ENCODE measurements at places on chromosomes 4 and X.

DNA sequence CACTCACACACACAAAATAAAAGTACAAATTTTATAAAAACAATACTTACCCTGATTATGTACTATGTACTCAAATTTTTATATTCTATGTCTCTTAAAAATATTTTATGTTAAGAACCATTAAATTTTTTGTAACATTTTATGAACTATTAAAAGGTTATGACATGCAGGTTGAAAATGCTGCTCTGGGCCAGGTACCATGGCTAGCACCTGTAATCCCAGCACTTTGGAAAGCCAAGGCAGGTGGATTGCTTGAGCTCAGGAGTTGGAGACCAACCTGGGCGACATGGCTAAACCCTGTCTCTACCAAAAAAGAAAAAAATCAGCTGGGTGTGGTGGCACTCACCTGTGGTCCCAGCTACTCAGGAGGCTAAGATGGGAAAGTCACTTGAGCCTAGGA is 29.4 kb upstream of the SPINK2 start:
- no peak for DNase-seq

DNA sequence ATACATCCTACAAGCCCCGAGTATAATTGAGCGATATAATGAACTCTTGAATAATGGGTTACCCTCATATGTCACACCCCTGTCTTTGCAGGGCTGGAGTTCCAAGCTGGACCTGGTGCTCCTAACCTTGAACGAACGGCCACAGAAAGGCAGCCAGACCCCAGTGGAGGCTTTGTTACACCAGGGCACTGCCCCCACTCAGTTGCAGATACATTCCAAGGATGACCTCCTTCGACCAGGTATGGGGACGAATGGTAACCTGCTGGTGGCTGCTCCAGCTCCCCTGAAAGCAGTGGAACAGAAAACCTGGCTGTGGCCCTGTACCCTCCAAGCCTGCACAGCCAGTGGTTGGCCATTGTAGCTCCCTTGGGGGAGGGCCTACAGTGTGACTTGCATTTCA is 56.6 kb upstream of the CCDC149 start:
- no peak for DNase-seq

- no peak for DNase-seq
Observed at GRCh38 chr4:78207951-78208350, 150.8 kb downstream of the FRAS1 start.

- DNase-seq, result no peak
Observed at GRCh38 chrX:29487714-29488113, 727.6 kb upstream of the MAGEB2 start.

GRCh38 chr4:95193391-95194224 is 355.2 kb downstream of the UNC5C start:
- DNase-seq, result no peak

- DNase-seq, result no peak
Observed at GRCh38 chr4:48065587-48066052, 49.0 kb downstream of the NIPAL1 start.

DNA sequence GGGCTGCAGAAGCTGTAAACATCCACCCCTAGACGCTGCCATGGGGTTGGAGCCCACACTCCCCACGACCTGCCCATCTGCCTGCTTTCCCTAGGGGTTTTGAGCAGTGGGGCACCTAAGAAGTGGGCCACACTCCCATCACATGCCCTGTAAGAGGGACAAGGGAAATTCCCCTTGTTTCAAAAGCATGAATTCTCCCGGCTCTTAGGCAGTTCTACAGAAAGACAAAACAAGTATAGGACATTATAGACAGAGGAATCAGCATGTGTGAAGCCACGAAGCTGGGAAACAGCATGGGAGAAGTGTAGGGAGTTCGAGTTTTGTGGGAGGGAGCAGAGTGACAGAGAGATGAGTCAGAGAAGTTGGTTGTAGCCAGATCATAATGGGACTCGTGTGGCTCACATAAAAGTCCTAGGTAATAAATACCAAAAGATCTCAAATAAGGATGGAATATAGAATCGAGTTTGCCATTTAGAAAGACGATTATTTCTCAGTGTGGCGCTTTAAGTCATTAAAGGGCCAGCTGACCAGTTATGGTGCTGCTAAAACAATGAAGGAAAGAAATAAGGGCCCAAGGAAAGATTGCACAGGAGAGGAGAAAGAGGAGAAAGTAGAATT is 23.9 kb downstream of the APOO start:
- peak; percentile 48 for DNase-seq

- no peak for DNase-seq
Observed at GRCh38 chrX:350148-350533, 31.5 kb upstream of the GTPBP6 start.

GRCh38 chrX:114365065-114365834 is 218.6 kb upstream of the HTR2C start:
- no peak for DNase-seq

DNA sequence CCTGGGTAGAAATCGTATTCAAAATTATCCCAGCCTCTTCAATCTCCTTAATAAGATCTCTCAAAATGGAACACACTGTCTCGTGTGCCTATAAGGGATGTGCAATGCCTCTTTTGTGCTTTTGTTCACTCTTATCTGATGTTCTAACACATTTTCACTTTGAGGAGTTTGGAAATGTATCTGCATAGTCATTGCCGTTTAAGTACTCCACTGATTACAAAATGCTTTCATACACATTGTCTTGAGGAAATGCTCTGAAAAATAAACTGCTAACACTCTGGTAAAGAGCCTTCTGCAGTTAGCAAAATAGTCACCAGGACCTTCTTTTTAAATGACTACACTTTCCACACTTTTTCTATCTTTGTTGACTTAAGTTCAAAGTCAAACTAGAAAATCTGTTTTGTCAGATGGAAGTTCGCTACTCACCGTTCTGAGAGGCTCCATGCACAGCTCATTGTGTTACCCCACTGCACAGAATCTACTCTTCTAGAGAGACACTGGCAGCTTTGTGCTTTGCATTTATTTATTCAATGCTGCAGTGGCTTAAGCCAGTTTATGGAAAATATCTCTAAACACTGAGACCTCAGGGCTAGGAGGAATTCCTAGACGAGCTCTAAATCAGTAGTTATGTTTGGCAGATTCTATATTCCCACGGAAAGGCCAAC is 159.0 kb downstream of the CHIC2 start:
- DNase-seq, result no peak

DNA sequence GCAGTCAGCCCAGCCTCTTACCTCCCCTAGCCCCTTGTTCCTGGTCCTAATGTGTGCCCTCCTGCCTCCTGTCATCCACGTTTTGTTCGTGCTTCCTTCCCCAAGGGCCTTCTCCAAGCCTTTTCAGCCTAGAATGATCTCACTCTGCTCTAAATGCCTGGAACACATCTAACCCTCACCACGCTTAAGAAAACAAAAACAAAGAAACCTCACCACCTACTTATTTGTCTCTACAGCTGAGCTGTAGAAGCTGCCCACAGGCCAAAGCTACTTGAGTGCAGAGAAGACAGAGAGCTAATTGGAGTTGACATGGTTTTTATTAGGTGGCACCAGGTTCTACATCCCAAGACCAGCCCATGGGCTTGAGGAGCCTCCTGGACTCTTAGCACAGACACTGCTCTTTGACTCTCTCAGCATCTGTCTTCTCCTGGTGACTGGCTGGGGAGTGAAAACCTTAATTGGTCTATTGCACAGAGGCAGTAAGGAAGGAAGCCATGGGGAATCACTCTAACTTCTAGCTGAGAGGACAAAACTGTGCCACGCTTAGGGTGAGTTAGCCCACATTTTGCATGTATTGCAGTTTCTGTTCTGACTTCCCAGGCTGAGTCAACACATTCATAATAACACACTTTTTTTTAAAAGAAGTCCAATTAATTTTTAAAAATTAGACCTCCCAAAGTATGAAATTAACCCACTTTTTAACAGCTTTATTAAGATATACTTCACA is 52.3 kb upstream of the PDK3 start:
- DNase-seq, result no peak

GRCh38 chr4:23290656-23291055 is 597.9 kb downstream of the GBA3 start:
- no peak for DNase-seq

DNA sequence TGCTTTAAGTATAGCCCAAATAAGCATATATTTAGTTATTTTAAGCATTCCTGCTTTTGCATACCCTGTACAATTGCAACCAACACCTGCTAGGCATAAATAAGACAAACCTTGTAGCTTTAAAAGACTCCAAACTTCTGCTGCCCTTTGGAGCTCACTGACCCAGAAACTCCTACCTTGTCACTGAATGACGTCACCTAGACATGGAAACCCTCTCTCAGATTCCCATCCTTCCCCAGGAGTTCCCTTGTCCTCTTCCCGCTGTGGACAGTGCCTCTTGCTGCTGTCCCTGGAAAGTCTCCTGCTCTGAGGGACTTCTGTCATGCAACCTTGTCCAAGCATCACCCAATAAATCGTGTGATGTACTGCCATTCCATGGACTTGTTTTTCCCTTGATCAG is 507.2 kb downstream of the GRXCR1 start:
- DNase-seq, result no peak

GRCh38 chrX:44239036-44239435 is 104.4 kb downstream of the EFHC2 start:
- DNase-seq, result no peak

DNA sequence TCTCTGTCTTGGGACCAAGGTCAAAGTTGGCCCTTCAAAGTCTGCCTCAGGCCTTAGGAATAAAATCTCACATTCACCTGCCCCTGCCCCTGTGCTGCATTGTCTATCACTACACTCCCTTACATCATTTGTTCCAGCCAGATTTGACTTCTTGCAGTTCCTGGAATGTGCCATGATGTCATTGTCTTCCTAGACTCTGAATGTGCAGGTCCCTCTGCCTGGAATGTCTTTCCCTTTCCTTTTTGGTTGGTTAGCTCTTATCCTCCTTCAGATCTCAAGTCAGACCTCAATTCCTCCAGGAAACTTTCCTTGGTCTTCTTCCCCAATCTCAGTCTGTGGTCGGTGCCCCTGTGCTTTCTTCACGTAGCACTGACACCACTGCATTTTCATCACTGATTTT is 67.7 kb upstream of the EFNB1 start:
- no peak for DNase-seq

- DNase-seq, result no peak
Observed at GRCh38 chr4:176376032-176376614, 56.4 kb downstream of the SPCS3 start.

DNA sequence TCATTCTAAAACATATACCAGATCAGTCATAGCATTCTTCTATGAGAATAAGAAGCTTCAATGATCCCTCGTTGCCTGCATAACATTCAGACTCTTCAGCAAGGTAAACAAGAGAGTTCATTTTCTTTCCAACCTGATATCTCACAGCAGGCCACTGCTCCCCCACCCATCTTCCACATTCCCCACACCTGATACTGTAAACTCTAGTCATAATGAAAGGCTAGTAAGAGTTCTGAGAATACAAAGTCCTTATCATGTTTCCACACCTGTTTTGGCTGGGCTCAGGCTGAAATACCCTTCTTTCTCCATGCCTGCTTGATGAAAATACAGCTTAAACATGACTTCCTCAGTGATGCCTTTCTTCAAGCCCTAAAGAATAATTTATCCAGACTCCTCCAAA is 2.3 kb upstream of the AASDH start:
- no peak for DNase-seq

GRCh38 chr4:42750856-42751255 is 94.0 kb upstream of the ATP8A1 start:
- DNase-seq, result peak; percentile 5

DNA sequence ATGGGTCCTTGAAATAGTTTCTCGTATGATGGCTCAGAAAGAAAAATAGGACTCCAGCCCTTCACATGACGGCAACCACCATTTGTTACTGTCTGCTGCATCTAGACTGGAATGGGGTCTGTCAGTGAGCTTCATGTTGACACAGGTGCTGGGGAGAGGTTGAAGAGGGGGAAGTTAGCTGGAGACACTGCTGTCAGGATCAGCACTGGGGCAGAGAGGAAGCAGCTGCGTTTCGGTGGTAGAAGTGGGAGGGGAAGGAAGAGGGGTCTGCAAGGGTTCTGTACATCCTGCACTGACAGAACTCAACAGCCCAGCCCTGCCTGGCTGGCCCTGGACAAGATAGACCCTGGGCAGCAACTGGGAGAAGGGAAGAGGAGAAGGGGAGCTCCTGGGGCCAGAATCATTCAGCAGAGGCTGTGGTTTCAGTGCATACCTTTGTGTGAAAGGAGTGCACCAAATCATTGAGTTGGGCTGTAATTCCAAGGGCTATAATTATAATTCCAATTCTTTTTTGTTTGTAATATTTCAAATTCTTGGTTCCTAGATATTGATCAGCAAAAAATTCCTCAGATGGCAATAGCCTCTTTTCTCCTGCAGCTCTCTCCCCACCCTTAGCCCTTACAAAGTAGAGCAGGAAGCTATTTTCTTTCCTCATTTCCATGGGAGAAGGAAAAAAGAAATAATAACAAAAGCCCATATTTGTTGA is 119.4 kb upstream of the C1GALT1C1 start:
- DNase-seq, result no peak

DNA sequence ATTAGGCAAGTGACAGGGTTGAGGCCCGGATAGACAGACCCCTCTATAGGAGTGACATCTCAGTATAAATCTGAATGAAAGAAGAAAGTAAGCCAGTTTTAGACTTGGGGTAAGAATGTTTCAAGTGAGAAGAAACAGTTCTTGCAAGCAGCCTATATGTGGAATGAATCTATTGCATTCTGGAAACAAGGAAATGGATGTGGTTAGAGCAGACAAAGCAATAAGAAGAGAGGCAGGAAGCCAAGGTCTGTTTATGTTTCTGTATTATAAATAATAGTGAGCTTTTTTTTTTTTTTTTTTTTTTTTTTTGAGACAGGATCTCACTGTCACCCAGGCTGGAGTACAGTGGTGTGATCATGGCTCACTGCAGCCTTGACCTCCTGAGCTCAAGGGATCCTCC is 255.8 kb downstream of the UNC5C start:
- peak; percentile 43 for DNase-seq

DNA sequence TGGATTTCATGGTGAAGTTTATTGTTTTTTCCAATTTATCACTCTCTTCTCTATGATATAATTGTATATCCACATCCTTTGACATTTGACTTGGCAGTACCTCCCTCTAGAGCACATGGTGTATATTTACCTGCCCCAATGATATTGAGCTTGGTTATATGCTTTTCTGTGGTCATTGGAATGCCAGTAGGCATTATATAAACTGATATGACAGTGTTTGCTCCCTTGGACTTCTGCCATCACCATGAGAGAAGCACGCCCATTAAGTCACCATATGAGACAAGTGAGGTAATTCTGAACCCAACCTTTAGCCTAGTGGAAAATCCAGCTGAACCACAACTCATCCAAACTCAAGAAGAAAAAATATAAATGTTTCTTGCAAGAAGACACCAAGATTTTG is 2761.5 kb downstream of the ARAP2 start:
- no peak for DNase-seq

DNA sequence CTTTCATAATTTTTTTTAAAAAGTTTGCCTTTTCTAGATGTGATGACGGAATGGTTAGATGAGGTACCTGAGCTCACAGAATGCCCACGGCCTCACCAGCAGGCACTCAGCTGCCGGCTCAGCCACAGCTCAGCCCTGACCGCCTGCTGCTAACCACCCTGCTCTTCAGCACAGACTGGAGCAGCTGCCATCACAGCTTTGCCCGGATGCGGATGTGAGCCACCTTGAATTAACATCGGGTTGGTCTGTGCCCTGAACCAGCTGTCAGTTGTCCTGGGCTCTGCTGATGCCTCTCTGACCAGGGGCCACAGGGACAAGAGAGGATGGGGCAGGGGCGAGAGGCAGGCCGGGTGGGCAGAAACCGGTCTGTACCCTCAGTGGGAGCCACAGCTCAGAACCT is 93.3 kb downstream of the HMX1 start:
- no peak for DNase-seq

Measured in astrocyte of the cerebellum (primary cell).